ENCODE measurements at places on chromosomes 7 and 10. TPM values are rescaled to one million over a fixed set of nuclear protein-coding genes. Genes with fewer than 3 reads are reported as not detected.

Gene DLD
- 119 TPM for total RNA-seq

Gene NME8
- not detected for total RNA-seq

Gene NRAP
- not detected for total RNA-seq

Gene NAT16
- not detected for total RNA-seq

Gene SLC16A9
- 0.42 TPM for total RNA-seq

Gene OR6B1
- not detected for total RNA-seq

Gene FAM131B
- 0.41 TPM for total RNA-seq

Data from SJSA1 (cell line).